ENCODE measurements at places on chromosomes 4 and X. TPM values are rescaled to one million over a fixed set of nuclear protein-coding genes. Genes with fewer than 3 reads are reported as not detected.

The COL4A5 gene
- 6.3 TPM for total RNA-seq

- peak; percentile 59 for DNase-seq
These were observed 32.3 kb downstream of the NOP14 start for GRCh38 chr4:2930758-2931511.

GRCh38 chr4:148025981-148026380 is 294.1 kb downstream of the ARHGAP10 start:
- no peak for DNase-seq

The ASB12 gene
- 2.7 TPM for total RNA-seq

The DAPP1 gene
- total RNA-seq: 0.51 TPM

GRCh38 chrX:80282535-80282934 is 137.7 kb upstream of the TENT5D start:
- DNase-seq: no peak

- no peak for DNase-seq
These were observed 11.6 kb downstream of the ARSF start for GRCh38 chrX:3052860-3053259.

DNA sequence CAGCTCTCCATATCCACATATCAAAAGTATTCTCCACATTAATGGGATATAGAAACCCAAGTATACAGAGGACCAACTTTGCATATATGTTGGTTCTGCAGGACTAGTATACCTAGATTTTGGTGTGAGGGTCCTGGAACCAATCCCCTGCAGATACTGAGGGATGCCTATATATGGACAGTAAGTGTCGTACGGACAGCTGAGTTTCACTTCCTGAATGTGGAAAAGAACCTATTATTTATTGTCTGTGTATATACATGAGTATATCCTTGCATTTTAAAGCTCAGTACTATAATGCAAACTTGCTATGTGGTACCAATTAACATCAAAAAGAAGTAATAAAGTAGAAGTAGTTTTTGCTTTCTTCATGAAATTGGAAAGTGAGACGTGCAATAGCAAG is 101.9 kb downstream of the FBXW7 start:
- DNase-seq: no peak

DNA sequence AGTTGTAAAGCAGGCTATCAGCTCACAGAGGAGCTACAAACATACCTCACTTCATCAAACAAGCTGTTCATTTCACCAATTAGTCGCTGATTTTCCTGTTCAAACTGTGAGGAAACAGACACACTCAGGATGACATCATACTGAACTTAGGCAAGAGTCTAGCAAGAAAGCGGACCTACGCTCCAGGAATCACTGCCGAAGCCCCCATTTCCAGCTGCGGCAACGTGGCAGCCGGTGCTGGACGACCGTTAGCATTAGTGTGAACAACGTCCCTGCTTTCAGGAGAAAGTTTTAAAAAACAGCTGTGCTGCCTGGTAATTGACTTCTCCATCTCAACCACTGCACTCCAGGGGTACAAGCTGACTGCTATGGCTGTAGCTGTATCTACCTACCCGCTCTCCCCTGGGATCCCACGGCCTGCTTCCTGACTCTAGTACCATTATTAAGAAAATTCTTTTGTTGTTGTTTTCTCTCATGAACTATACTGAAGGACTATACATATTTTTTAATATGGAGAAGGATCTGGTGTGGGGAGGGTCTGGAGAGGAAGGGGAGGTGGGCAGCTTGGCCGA is 38.3 kb downstream of the NSG1 start:
- DNase-seq: no peak

- DNase-seq: no peak
These were observed 518.0 kb downstream of the RPA4 start for GRCh38 chrX:97401586-97402136.

The REPS2 gene
- 11.3 TPM for total RNA-seq

GRCh38 chr4:159137176-159137575 is 34.3 kb downstream of the RAPGEF2 start:
- no peak for DNase-seq

DNA sequence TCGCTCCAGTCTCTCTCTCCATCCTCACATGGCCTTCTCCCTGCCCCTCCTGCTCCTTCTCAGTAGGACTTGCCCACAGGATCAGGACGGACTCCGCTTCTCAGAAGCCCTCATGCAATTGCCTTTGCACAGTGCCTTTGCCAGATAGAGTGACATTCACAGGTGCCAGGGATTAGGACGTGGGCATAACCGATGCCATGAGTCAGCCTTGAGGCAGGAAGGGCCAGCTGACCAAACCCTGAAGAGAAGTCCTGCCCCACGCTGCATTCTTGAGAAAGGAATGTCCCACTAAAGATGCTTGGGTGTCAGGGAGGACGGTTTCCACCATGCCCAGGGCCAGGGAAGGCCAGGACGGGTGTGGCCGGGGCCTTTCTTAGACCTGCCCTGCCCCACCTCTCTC is 6.6 kb upstream of the GRPEL1 start:
- DNase-seq: no peak

- no peak for DNase-seq
These were observed 62.2 kb downstream of the PRKX start for GRCh38 chrX:3651277-3651676.

DNA sequence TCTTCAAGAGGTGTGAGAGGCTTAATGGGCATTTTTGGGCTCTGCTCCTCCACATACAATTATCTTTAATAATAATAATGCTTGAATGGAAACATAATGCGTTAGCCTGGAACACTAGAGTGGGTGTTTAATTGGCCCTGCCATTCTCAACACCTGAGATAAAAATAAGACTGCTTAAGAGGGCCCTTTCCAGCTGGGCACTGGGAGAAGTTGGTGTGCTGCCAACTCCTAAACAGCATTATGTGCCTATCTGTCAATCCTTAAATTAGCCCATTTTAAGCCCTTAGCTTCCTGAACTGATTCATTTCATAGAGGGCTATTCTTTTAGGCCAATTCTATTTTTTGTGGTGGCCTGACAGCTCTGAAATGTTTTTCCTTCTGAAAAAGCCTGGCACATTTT is 211.1 kb upstream of the ZIC3 start:
- DNase-seq: no peak

The MAGEA9B gene
- total RNA-seq: not detected

DNA sequence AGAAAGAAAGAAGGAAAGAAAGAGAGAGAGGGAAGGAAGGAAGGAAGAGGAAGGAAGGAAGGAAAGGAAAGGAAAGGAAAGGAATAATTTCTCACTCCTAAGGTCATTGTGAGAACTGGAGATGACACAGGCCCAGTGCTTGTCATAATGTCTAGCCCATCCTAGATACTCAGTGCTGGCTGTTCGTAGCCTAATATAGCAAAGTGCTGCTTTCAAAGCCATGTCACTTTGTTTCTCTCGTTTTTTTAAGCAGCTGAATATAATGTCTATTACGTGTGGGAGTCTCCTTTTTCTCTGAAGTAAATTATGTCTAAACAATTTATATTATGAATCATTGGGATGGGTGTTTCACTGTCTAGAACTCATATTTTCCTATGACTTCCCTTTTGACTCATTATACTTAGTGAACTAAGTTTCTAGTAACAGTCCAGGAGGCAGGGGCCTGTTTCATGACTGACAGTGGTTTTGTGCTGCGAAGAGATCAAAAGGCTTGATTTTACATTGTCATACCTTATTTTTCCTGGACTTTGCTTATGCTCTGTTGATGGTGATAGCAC is 327.0 kb upstream of the ZFP42 start:
- no peak for DNase-seq

DNA sequence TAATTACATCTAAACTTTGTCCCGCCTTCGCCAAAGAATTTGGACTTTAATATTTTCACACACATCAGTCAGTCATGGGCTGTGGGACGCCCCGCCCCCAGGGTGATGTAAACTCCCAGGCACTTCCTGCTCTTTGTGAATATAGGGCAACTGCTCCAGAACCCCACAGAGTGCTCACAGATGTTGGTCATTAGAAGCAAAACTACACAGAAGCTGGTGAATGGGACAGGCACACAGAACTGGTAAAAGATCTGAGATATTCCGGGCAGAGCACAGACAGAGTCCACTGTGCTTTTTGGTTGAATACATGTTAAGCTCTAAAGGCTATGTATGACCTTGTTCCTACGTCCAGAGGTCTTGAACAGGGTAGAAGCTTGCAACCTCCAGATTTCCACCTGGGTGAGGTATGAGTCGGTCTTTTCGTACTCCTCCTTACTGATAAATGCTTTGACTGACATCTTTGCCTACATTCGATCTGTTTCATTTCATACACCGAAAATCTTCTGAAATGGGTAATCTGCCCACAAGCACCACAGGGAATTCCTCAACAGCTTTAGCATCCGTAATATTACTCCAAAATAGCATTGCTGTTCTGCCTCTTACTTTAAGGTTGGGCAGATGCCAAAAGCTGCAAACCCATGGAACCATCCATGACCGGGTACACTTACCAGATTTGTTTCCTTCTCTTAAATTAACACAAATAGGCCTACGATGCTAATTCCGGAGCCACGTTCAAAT is 144.6 kb downstream of the AMELX start:
- peak; percentile 63 for DNase-seq

GRCh38 chr4:6473264-6474052 is 1.0 kb upstream of the PPP2R2C start:
- DNase-seq: no peak

DNA sequence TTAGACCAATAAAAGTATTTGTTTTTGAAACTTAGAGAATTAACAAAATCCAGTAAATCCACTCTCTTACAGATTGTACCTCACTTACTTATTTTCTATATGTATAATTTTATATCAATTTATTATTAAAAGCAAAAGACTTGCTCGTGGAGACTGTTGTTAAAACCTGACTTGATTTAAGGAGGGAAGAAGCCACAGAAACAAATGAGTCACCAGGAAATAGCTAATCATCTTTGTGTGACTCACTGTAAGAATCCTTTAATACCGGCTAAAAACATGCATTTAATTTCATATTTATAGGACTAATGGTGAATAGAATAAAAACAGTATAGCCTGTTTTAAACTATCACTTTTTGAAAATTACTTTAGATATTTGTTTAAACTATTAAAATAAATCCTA is 29.9 kb upstream of the UBE2NL start:
- DNase-seq: no peak

The KLHL5 gene
- total RNA-seq: 13.2 TPM

The KANTR gene
- total RNA-seq: 3.6 TPM

The BGN gene
- 35.3 TPM for total RNA-seq

DNA sequence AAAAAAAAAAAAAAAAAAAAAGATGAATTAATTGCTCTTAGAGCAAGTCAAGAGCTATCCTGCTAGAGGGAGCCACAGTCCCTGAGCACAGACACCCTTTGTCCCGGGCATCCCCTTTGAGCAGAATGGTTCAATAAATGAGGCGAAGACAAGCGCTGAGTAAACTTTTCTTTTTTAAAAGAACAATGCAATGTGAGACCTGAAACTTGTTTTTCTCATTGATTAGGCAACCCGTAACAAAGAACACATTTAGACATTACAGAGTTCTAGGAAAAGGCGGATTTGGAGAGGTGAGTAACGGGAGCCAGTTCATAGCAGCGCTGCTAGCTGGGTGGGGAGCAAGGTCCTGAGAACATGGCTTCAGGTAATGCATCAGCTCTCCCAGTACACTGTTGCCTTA is 46.1 kb downstream of the GRK4 start:
- no peak for DNase-seq

- DNase-seq: no peak
These were observed 386.4 kb upstream of the RPS6KA3 start for GRCh38 chrX:20653070-20653469.

The SLC16A2 gene
- total RNA-seq: 5.7 TPM

DNA sequence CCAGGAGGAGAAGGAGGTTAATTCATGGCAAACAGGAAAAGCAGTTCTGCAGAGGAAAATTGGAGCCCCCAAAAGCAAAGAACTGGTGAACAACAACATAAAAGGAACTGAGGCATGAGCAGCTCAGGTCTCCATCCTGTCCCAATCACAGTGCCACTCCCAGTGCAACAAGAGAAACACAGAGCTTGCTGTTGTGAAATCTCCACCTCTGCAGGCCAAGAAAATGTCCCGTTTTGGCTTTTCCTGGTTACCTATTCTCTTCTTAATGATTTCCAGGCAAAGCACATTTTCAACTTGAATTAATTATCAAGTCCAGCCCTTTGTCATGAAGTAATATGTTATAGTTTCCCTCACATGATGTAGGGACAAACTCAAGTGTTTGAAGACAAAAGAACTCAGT is 778 bp downstream of the C1QTNF7 start:
- no peak for DNase-seq

- no peak for DNase-seq
These were observed 35.2 kb upstream of the ARMCX4 start for GRCh38 chrX:101450085-101450484.

The SNCA gene
- 4.0 TPM for total RNA-seq

DNA sequence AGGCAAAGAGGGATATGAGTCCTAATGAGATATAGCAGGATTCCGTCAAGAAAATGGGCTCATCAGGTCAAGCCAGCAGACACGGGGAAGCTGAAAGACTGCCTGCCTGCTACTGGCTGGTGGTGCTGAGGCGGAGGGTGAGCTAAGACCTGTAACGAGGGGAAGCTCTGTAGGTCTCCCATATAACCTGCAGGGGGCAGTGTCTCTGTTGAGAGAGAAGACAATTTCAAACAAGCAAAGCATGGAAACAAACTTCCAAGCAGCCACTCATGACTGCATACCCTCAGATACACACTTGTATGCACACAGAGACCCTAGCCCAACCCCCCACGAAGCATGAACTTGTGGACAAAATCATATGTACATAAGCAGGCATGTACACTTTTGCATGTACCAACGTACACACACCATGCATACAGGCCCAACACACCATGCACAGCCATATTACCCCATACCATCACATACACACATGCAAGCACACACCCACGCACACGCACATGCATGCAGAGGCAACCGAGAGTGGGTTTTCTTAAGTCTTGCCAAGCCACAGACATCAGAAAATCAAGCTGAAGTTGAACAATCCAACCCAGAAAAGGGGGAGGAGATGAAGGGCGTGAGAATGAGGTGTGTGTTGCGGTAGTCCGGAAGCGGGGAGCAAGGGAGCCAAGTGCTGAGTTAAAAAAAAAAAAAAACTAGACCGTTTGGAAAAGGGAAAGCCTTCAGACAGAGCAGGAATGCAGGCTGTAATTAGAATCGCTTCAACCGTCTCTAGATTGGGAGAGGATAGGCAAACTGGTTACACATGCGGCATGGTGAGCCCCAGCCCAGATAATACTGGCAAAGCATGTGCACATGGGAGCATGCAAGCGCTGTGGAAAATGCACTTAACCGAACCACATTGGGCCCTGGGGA is 71.0 kb downstream of the PJA1 start:
- DNase-seq: no peak

GRCh38 chrX:119659522-119659921 is 33.4 kb downstream of the SEPTIN6 start:
- DNase-seq: no peak

The STPG2 gene
- total RNA-seq: 0.22 TPM

The NAAA gene
- 7.4 TPM for total RNA-seq

GRCh38 chr4:23477905-23478304 is 411.9 kb downstream of the PPARGC1A start:
- DNase-seq: no peak

Data from Right ventricle myocardium superior (tissue), 1 donor.